ENCODE measurements at places on chromosomes 7 and 10. TPM values are rescaled to one million over a fixed set of nuclear protein-coding genes. Genes with fewer than 3 reads are reported as not detected.
A peak's percentile ranks its signal among the peaks of the same experiment; 100 is the strongest.

DNA sequence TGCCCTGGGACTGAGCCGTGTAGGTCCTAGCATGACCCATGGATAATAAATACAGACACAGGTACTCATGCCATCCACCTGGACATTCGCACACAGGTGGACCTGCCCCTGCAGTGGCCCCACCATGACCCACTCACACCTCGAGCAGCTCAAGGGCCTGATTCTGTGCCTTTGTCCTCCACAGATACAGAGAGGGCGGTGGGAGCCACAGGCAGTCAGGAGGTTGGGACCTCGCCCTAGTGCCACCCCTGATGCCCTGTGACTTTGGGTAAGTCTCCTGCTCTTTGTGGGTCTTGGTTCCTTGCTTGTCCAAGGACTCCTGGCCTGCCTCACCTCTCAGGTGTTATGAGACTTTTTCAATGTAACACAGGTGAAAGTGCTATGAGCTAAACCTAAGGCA lies 42.9 kb downstream of the C10orf120 start:
- no peak for DNase-seq

GRCh38 chr7:75573477-75574019 lies 81.4 kb downstream of the SPDYE5 start:
- no peak for DNase-seq

GRCh38 chr7:130334274-130334673 lies 10.3 kb upstream of the CPA5 start:
- DNase-seq = no peak

Gene GRID2IP
- total RNA-seq = 0.96 TPM

Gene STEAP4
- total RNA-seq = 9.4 TPM

DNA sequence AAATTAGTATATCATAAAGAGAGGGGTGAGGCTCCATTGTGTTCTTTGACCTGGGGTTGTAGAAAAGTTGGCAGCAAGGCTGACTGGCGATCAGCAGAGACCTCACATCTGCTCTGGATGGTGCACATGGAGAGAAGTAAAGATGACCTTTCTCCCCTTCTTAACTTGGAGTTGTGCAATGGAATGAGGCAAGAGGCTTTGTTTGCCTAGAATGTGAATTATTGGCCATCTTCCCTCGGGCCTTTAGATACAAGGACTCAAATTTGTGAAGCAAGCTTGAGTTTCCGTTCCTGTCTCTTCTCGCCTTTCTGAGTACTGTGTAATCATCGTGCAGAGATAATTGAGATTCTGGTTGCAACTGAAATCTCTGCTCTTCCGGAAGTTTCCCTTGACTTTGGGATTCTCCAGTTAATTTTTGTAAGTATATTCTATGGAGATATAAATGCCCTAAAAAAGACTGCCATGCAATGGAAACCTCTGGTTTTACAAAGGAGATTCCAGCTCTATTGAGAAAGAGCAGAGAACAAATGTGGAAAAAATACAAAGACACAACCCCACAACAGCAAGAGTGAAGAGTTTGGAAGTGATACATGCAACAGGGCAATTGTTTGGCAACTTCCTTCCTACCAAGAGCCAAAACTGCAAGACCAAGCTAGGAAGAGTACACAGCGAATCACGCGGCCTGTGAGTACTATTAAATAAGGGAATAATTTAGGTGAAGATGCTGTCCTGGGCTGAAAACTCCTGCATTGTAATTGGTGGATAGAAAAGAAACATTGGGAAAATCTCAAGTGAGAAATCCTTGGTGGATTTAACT lies 542.3 kb upstream of the NRP1 start:
- no peak for DNase-seq

Gene FBXL13
- 5.3 TPM for total RNA-seq

- DNase-seq = no peak
Observed at GRCh38 chr10:83184641-83185040, 954.7 kb upstream of the GHITM start.

- DNase-seq = no peak
Observed at GRCh38 chr7:23136216-23136615, 30.6 kb downstream of the KLHL7 start.

GRCh38 chr10:48444861-48445841 lies 138.7 kb downstream of the MAPK8 start:
- no peak for DNase-seq

Gene RPEL1
- 3.9 TPM for total RNA-seq

Gene TAS2R41
- total RNA-seq = 2.6 TPM

- DNase-seq = no peak
Observed at GRCh38 chr10:1502451-1502850, 234.9 kb downstream of the ADARB2 start.

Gene OPN1SW
- total RNA-seq = not detected

Gene UPP1
- 16.1 TPM for total RNA-seq

- DNase-seq = no peak
Observed at GRCh38 chr10:108249940-108250339, 1085.4 kb upstream of the SORCS1 start.

Gene CC2D2B
- total RNA-seq = 14.4 TPM

Gene RBM20
- total RNA-seq = 2.2 TPM

Gene COL26A1
- 1.4 TPM for total RNA-seq

DNA sequence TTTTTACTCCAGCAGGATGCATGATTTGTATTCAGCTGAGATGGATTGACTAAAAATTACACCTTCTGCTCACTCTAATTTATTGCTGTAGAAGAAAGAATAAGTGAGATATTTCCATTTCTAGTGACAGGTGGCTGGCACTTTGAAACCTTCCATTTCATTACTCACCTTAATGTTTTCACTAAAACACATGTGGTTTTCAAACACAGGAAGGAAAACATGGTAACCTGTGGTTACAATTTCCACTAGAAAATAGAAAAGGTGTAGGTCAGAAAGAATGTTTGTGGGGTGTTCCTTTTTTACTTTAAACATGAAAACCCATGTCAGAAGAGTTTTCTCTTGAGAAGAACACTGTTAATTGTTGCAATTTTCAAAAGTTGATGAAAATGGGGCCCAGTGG lies 12.0 kb upstream of the PRKCQ start:
- DNase-seq = no peak

DNA sequence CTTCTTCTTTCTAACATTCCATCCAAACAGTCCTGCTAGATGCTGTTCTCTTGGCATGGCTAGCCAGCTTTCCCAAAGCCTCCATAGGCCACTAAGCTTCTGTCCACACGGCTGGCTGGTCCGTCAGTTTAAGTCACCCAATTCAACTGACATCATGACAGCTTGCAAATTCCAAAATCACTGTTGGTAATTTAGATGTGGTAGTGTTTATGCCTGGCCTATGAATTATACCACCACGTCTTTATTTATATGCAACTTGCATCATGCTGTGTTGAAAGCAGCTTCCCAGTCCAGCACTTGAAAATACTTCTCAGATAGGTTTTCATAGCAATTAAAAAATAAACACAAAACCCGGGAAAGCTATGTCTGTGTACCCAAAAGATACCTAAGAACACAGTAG lies 2.2 kb upstream of the VIM start:
- no peak for DNase-seq

Gene ANXA8
- 32.5 TPM for total RNA-seq

- no peak for DNase-seq
Observed at GRCh38 chr10:104622598-104623209, 18.4 kb upstream of the SORCS3 start.

GRCh38 chr10:97543025-97543546 lies 29.5 kb upstream of the ANKRD2 start:
- peak; percentile 95 for DNase-seq

- DNase-seq = no peak
Observed at GRCh38 chr10:104452977-104453376, 99.3 kb downstream of the CFAP58 start.

DNA sequence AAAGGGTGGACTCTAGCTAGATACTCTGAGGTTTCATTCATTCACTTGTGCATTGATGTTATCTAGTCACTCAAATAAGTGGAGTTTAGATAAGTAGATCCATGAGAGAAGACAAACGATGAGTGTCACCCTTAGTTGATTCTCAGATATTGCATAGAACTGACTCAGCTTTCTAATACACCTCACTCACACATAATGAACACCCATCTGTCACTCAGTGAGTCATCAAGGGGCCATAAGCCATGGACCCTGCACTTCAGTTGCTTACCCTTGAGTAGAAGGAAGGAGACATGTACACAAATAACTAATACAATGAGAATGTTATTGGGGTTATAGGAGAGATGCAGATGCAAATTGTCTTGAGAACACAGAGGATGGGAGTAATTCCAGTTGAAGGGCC lies 163.8 kb downstream of the SORCS3 start:
- DNase-seq = no peak

Gene CH25H
- 6.5 TPM for total RNA-seq

DNA sequence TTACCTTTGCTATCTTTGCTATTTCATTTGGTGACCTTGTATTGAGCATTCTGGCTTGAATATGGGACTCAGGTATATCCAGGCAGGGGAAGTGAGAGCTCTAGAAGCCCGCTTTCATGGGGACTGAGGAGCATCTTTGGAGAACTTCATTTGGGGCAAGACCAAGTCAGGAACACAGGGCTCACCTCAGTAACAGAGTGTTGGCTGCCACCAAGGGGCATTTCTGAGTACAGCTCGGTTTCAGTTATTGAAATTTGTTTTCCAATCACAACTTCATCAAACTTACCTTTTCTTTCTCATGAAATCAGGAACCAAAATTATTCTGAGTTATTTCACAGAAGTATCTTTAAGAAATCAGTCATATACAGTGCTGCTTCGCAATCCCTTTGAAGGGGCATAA lies 337.2 kb downstream of the C7orf25 start:
- peak; percentile 12 for DNase-seq

GRCh38 chr7:155256081-155256760 lies 41.5 kb upstream of the INSIG1 start:
- no peak for DNase-seq

GRCh38 chr7:111063166-111063565 lies 27.8 kb upstream of the LRRN3 start:
- DNase-seq = no peak

DNA sequence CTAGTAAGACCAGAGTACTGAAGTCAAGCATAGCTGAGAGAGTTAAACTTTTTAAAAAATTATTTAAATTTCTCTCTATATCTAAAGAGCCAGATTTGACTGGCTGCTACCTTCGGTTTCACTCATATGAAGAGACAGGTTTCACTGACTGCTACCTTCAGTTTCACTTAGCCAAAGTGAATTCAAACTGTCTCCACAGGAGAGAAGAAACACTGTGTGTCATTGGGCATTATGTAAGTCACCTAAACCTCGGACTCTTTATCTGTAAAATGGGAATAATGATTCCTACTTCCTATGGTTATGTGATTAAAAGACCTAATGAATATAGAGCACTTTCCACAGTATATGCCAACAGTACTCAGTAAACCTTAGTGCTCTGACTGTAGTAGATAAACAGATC lies 41.6 kb upstream of the MET start:
- DNase-seq = no peak

DNA sequence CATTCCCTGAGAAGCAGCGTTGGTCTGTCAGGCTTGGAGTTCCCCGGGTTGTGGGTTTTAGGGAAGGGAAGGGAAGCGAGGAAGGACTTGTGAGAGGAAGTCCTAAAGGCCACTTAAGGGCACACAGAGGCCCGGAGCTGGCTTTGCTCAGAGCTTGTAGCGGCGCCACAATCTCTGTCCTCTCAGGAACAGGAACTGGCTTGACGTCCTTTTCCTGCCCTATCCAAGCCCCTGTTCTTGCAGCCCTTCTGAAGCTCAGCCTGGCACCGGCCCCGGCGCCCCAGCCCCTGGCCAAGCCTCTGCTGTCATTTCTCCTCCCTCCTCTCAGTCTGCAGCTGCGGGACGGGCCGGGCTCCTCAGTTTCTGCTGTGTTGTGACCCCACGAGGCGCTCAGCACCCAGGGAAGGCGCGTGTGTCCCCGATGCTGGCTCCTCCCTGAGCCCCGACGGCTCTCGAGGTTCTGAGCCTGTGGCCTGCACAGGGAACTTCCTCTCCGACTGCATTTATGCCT lies at the start of gene GIMAP8:
TSS of gene GIMAP8 (plus strand) at position 140 of the 511 bp plus-strand sequence. CDS start 16,069 bp downstream, outside the sequence.
- peak; percentile 53 for DNase-seq

Gene PDE6C
- 1.2 TPM for total RNA-seq

- DNase-seq = no peak
Observed at GRCh38 chr7:151135525-151135845, 32.0 kb downstream of the GBX1 start.

- DNase-seq = no peak
Observed at GRCh38 chr7:155303039-155303593, 5.4 kb downstream of the INSIG1 start.

Gene AVL9
- 19.0 TPM for total RNA-seq
